ENCODE measurements at places on chromosomes 11 and 22. TPM values are rescaled to one million over a fixed set of nuclear protein-coding genes. Genes with fewer than 3 reads are reported as not detected.

Gene DDIAS
- total RNA-seq: 19.5 TPM

Gene HEPHL1
- not detected for total RNA-seq

Gene USP2
- total RNA-seq: 0.91 TPM

GRCh38 chr11:38646382-38646781 is 2048.3 kb upstream of the RAG2 start:
- DNase-seq: no peak

Gene CNGA4
- 0.46 TPM for total RNA-seq

Gene TMPRSS13
- total RNA-seq: 3.0 TPM

Gene UCP3
- 3.7 TPM for total RNA-seq

DNA sequence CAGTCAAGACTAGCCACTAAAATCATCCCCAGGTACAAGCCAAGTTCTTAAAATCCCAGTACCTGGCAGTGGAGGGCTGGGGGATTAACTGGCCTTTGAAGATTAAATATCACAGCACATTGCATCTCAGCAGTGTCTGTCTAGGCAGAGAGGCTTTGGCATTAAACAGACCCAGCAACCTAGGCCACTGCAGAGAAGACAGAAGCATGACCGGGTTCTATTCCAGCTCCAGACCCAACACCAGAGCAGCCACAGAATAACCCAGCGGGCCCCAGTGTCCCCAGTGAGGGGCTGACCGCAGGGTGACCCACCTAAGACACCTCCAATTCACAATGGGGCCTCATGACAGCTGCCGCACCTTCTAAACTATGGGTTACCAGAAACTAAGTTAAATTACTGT is 88.2 kb downstream of the SHANK2 start:
- DNase-seq: no peak

DNA sequence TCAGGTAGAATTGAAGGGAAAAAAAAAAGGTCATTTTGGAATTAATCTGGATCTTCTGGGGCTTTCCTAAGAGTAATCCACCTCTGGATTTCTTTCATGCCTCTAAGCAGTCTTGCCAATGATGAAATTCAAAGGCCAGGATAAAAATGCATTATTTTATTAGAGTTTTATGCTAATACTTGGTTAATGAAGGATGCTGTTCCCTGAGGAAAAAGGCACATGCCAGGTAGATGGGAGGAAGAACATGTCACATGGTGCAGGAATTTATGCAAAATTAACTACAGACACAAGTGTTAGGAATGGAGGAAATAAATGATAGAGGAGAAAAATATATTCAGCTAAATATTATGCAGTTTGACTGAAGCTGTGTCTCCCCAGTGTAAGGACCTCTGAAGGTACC is 792.0 kb downstream of the ETS1 start:
- no peak for DNase-seq

Gene RFPL1
- total RNA-seq: not detected

Gene KIF18A
- 26.6 TPM for total RNA-seq

- no peak for DNase-seq
Observed at GRCh38 chr22:22903355-22903777, 15.8 kb downstream of the IGLL5 start.

DNA sequence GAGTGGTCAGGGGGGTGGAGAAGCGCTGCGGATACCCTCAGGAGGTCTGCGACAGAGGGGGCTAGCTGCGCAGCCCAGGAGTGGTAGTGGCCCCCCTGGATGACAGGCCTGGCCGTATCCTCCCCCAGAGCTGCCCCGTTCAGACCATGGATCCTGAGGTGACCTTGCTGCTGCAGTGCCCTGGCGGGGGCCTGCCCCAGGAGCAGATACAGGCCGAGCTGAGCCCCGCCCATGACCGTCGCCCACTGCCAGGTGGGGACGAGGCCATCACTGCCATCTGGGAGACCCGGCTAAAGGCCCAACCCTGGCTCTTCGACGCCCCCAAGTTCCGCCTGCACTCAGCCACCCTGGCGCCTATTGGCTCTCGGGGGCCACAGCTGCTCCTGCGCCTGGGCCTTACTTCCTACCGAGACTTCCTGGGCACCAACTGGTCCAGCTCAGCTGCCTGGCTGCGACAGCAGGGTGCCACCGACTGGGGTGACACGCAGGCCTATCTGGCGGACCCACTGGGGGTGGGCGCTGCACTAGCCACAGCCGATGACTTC is 505 bp downstream of the NUDT22 start:
- peak; percentile 73 for DNase-seq
